Colonic mucosa (tissue), 4 donors: ENCODE measurements at places on chromosomes 12 and 14. TPM values are rescaled to one million over a fixed set of nuclear protein-coding genes. Genes with fewer than 3 reads are reported as not detected.

The SLC6A15 gene
- 1.1 TPM for total RNA-seq

The KCNMB4 gene
- total RNA-seq: 1.3 TPM

GRCh38 chr12:107115119-107115518 is 21.8 kb upstream of the CRY1 start:
- no peaks in the 10 kb centered on the region for H3K4me1 ChIP-seq
- no peak for DNase-seq
- no peak overlapping the region for H3K4me3 ChIP-seq
- no peak overlapping the region for H3K27ac ChIP-seq

GRCh38 chr12:39012870-39013269 is 107.5 kb upstream of the CPNE8 start:
- no peaks in the 10 kb centered on the region for H3K4me1 ChIP-seq
- no peak overlapping the region for H3K27ac ChIP-seq
- no peaks in the 10 kb centered on the region for H3K36me3 ChIP-seq
- no peaks in the 10 kb centered on the region for H3K27me3 ChIP-seq

- H3K36me3 ChIP-seq: no peaks in the 10 kb centered on the region
- peaks cover 4% of the 10 kb centered on the region for H3K27me3 ChIP-seq
- H3K4me3 ChIP-seq: no peak overlapping the region
- no peaks in the 10 kb centered on the region for H3K4me1 ChIP-seq
- DNase-seq: peak; percentile 17
- H3K27ac ChIP-seq: no peak overlapping the region
These were observed 180.3 kb upstream of the RTL1 start for GRCh38 chr14:101083564-101084435.

DNA sequence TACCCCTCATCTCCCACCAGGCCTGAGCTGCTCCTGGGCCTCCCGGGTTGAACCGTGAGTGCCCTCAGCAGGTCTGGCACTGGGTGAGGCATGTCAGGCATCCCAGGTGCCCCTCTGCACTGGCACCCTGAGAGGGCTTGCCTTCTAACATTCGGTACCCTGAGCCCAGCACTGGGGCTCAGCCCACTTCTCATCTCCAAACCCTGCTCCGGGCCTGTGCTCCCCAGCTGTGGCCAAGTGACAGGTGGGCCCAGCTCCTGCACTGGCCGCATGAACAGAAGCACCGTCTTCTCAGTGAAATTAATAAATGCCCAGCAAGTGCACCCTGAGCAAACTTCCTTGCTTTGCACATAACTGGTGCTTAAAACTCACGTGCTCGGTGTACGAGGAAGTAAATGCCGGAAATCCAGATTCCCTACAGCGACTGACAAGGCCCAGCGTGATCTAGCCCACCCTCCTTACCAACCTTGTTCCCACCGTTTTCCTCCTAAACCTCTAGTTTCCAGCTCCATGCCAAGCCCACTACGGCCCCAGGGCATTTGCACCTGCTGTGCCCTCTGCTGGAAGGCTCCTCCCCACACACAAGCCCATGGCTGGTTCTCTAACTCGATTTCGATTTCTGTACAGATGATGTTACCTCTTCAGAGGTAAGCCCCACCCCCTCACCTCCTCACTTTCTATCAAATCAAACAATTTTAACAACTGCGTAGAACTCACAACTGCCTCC is 115.2 kb upstream of the NCOR2 start:
- H3K27ac ChIP-seq: peak overlapping the region; percentile 53
- H3K27me3 ChIP-seq: no peaks in the 10 kb centered on the region
- DNase-seq: peak; percentile 25
- H3K4me1 ChIP-seq: no peaks in the 10 kb centered on the region

- H3K36me3 ChIP-seq: no peaks in the 10 kb centered on the region
- DNase-seq: no peak
- H3K27me3 ChIP-seq: no peaks in the 10 kb centered on the region
- no peak overlapping the region for H3K4me3 ChIP-seq
These were observed 14.8 kb downstream of the DGLUCY start for GRCh38 chr14:91128699-91129098.

DNA sequence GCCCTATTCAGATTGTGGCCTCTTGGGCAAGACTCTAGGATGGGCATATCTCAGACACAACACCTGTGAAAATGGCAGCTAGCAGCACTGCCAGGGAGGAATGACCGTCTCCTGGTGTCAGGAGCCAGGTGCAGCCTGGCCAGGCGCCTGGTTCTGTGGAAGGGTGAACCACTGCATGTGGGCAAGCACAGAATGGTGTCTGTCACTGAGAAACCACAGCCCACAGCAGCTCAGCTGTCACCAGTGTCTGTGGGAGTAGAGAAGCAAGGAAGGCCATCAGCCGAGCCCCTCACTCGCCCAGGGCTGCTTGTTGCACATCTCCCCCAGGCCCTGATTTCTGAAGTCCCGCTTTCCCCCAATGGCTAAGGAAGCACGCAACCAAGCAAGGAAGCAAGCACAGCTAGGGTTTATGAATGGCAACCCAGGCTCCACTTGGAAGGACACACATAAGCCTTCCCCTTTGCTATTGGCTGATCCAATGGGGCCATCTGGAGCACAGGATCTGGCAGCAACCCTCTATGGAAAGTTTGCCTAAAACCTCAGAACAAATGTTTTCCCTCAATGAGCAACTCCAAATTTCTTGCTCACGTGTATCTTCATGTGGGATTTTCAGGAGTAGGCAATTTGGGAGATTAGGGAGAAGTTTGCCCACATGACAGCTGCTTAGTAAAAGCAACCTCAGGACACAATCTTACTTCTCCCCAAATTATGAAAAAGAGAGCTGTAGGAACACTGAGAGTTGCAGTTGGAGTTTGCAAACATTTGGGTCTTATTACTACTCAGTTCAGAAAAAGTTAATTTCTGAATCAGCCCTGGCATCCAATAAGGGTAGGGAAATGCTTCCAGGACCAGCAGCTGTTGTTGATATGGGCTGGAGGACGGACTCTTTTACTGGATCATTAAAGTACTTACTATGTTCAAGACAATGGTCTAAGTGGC is 44.7 kb downstream of the GPHB5 start:
- no peak overlapping the region for H3K27ac ChIP-seq
- no peak overlapping the region for H3K4me3 ChIP-seq
- no peaks in the 10 kb centered on the region for H3K36me3 ChIP-seq

GRCh38 chr12:52518574-52519386 is 1.4 kb downstream of the KRT5 start:
- DNase-seq: peak; percentile 1
- no peak overlapping the region for H3K27ac ChIP-seq
- H3K4me3 ChIP-seq: no peak overlapping the region
- H3K36me3 ChIP-seq: no peaks in the 10 kb centered on the region

GRCh38 chr14:93564918-93565317 is 134.2 kb downstream of the UNC79 start:
- H3K4me3 ChIP-seq: no peak overlapping the region
- H3K27ac ChIP-seq: no peak overlapping the region
- no peaks in the 10 kb centered on the region for H3K4me1 ChIP-seq

DNA sequence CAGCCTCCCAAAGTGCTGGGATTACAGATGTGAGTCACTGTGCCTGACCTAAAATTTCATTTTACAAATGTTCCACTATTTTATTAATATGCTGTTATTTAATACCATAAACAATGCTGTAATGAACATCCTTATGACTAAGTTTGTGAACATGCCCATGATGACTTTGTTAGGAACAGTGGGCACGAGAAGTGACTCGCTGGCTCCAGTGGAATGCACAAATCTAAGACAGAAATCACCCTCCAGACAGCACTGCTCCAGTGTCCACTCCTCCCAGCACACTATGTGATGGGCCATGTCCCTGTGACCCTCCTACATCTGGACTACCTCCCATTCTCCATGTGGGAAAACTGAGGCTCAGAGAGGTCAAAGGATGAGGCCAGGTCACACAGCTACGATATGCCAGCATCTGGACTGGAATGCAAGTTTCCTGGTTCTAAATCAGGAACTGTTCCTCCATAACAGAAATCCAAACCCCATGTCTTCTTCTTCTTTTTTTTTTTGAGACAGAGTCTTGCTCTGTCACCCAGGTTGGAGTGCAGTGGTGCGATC is 57.9 kb downstream of the GPR68 start:
- no peaks in the 10 kb centered on the region for H3K4me1 ChIP-seq
- no peak for DNase-seq
- no peak overlapping the region for H3K4me3 ChIP-seq
- H3K27me3 ChIP-seq: no peaks in the 10 kb centered on the region

DNA sequence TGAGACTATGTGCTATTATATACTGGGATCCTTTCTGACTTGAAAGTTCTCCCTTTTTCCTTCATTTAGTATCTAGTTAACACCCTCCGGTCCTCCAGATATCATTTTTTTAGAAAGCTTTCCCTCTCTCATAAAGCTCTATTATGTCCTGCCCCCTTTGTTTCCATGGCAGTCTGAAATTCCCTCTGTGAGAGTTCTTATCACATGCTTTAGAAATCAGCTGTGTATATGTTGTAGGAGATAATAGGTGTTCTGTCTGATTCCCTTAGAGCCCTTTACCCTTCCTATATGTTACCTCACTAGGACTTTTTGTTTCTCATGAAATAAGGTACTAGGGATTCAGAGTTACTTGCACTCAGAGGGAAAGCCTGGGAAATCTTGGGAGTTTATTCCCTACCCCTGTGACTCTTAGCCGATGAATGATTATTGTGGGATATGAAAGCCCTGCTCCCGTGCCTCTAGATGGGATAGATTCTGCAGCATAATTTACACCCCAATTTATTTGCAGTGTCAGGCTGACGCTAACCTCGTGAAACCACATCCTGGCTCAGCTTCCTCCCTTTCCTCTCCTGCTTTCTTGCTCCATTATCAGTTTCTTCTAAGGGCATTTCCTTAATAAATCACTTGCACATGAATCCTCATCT is 448.4 kb downstream of the MDGA2 start:
- no peak overlapping the region for H3K4me3 ChIP-seq
- no peaks in the 10 kb centered on the region for H3K27me3 ChIP-seq

DNA sequence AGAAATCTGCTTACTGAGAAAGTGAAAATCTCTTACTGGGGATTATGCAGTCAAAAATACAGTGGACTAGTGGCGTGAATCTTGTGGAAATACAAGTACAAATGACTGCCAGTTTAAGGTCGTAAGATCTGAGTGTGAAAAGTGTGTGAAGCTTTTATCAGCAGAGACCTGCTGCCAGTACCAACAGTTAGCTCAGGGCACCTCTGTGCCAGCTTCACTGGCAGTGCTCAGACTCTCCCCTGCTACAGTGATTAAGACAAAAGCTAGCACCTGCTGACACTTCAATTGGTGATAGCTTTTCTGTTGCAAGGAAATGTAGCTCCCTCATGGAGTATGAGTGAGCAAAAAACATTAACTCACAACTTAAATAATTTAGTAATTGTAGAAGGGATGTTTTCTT is 185.1 kb downstream of the ANO6 start:
- no peaks in the 10 kb centered on the region for H3K36me3 ChIP-seq
- H3K4me3 ChIP-seq: no peak overlapping the region
- DNase-seq: no peak
- H3K27me3 ChIP-seq: no peaks in the 10 kb centered on the region
- no peaks in the 10 kb centered on the region for H3K4me1 ChIP-seq
- no peak overlapping the region for H3K27ac ChIP-seq

- H3K4me3 ChIP-seq: no peak overlapping the region
- H3K4me1 ChIP-seq: no peaks in the 10 kb centered on the region
- no peak for DNase-seq
- H3K27me3 ChIP-seq: no peaks in the 10 kb centered on the region
These were observed 114.8 kb upstream of the RFLNA start for GRCh38 chr12:124179936-124180607.

GRCh38 chr14:20617138-20618003 is 24.1 kb downstream of the OR6S1 start:
- no peak for DNase-seq
- H3K36me3 ChIP-seq: no peaks in the 10 kb centered on the region
- no peak overlapping the region for H3K27ac ChIP-seq
- H3K4me3 ChIP-seq: no peak overlapping the region

DNA sequence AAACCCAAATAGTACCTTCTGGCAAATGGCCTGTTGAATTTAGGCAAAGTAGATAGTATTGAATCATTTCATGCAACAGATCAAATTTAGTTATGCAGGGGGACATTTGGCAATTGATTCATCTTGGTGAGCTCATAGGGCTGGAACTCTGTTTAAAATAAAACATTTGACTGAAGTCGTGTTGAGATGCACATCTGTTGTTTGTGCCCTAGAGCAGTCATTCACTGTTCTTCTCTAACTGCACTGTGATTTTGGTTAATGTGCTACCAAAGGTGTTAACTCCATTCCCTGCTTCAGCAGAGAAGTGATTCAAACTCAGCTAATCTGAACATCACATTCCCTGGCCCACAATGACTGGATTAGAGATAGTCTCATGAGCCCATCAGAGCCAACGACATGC is 44.0 kb upstream of the CSRP2 start:
- no peak for DNase-seq
- no peaks in the 10 kb centered on the region for H3K36me3 ChIP-seq
- H3K27ac ChIP-seq: no peak overlapping the region
- no peak overlapping the region for H3K4me3 ChIP-seq
- no peaks in the 10 kb centered on the region for H3K27me3 ChIP-seq
- H3K4me1 ChIP-seq: no peaks in the 10 kb centered on the region

DNA sequence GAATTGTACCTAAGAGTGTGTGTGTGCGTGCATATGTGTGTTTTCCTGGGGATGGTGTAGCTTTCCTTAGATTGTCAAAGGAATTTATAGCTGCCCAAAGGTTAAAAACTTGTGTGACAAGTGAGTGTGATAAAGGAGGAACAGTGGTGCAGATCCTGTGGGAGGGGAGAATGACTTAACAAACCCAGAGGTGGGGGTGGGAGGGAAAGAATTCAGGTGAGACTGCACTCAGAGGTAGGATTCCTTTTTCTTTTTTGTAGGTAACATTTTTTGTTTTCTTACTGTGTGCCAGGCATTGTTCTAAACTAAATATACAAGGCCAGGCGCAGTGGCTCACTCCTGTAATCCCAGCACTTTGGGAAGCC is 45.3 kb upstream of the SINHCAF start:
- H3K27me3 ChIP-seq: no peaks in the 10 kb centered on the region
- no peaks in the 10 kb centered on the region for H3K4me1 ChIP-seq
- peak; percentile 69 for DNase-seq
- H3K27ac ChIP-seq: peak overlapping the region; percentile 81
- no peaks in the 10 kb centered on the region for H3K36me3 ChIP-seq
- no peak overlapping the region for H3K4me3 ChIP-seq

- H3K27me3 ChIP-seq: no peaks in the 10 kb centered on the region
- no peaks in the 10 kb centered on the region for H3K4me1 ChIP-seq
- no peak overlapping the region for H3K27ac ChIP-seq
These were observed 51.3 kb downstream of the SLC6A12 start for GRCh38 chr12:162467-163307.

- no peak for DNase-seq
- H3K4me3 ChIP-seq: no peak overlapping the region
- H3K36me3 ChIP-seq: no peaks in the 10 kb centered on the region
- peak overlapping the region; percentile 89 for H3K27ac ChIP-seq
- no peaks in the 10 kb centered on the region for H3K27me3 ChIP-seq
These were observed 24.9 kb downstream of the SPTSSA start for GRCh38 chr14:34436960-34437728.
